ENCODE measurements at places on chromosomes 4 and X. TPM values are rescaled to one million over a fixed set of nuclear protein-coding genes. Genes with fewer than 3 reads are reported as not detected.

DNA sequence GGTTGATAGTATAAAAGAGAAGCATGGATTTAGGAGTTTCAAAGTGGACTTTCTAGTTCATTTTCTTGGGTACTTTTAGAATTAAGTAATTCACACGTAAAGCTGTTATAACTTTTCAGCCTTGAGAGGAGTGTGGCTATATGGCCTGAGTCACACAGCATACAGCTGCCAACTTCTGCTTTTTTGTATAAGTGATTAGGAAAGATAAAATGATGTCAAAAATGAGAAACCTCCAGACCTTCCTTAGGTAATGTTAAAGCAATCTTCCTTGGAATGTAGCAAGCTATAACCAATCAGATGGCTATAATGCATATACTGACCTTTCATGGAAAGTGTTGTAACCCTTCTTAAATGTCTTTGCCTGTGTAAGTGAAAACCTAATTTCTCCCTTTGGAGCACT is 39.2 kb downstream of the RAB40AL start:
- no peak for DNase-seq

DNA sequence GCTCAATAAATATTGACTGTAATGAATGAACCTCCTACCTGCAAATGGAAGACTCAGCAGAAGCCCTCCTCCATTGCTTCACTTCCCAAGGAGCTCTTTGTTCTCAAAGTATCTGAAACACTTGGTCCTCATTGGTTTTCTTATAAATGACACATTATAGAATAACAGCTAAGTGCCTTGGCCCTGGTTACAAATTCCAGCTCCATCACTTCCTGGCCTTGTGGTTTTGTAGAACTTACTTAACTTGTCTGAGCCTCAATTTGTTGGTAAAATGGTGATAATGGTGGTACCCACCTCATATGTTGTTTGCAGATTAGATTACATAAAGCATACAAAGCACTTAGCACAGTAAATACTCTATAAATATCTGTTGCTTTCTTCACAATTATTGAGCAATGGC is 25.2 kb upstream of the SMIM20 start:
- DNase-seq: no peak

- DNase-seq: no peak
These were observed 2.9 kb upstream of the CFP start for GRCh38 chrX:47632666-47633065.

BBS7 gene
- 21.8 TPM for total RNA-seq

PNMA5 gene
- not detected for total RNA-seq

OTUD4 gene
- 41.9 TPM for total RNA-seq

ITM2A gene
- 67.0 TPM for total RNA-seq

CLCN5 gene
- 7.9 TPM for total RNA-seq
